ENCODE measurements at places on chromosomes 3 and 15.

DNA sequence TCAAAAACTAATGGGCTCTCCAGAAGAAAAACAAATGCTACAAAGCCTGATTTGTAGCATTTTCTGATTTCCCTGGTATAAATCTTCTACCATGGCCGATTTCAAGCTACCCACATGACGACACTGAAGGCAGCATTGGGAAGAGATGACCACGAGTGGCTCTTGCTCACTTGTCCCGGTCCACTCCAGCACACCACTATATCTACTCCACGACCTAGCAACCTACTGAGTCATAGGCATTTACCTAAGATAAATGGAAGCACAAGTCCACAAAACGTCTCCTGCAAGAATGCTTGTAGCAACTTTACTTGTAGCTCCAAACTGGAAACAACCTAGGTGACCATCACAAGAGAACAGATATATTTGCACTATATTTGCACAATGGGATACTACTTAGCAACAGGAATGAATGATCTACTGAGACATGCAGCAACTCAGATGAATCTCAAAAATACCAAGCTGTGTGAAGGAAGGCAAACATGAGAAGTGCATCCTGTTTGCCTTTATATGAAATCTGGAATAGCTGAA lies 60.8 kb upstream of the HES1 start:
- no peak for DNase-seq

- no peak for DNase-seq
Measured at GRCh38 chr3:41580274-41580959, 381.1 kb downstream of the CTNNB1 start.

DNA sequence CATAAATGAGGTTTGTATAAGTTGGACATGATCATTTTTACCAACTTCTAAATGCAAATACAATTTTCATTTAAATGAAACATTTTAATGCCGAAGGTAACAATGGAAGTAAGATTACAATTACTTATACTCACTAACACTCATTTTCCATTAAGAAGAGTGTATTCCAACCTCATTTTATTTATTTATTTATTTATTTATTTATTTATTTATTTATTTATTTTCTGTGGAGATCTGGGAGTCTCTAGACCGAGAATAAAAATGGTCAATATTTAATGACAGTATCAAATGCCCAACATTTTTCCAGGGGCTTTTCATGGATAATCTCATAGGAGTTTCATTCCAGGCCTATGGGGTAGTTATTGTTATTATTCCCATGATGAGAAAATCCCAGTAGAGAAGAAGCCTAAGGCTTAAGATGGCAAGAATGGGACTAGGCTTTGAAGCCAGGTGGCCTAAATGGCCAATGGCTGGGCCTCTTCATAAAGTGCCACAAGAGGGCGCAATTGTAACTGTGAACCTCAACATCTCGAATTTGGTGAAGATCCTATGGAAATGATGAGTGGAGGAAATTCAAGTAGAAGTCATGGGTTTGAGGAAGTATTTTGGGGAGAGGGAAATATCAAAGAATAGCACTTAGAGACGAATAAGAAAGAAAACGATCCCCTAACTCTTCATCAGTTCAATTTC lies 21.3 kb downstream of the VGLL3 start:
- no peak for DNase-seq

GRCh38 chr15:31270767-31271166 lies 55.9 kb upstream of the KLF13 start:
- no peak for DNase-seq

DNA sequence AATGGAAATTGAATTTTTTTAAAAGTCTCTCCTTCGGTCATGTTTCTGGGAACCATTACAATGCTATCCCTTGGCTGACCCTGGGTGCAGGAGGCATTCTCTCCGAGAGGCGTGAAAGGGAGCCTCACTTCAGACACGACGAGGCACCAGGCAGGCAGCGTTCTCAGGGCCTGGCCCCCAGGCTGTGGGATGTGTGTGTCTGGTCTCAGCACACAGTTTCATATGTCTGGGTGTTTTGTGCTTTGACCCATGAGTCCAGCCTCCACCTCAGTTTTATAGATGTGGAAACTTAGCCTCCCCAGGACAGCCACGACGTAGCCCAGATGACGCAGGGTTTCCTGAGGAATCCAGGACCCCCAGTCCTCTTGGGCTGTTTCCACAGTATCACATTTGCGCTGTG lies 34.0 kb downstream of the FGD5 start:
- no peak for DNase-seq

- DNase-seq: no peak
Measured at GRCh38 chr3:44210967-44211366, 30.7 kb upstream of the TOPAZ1 start.

GRCh38 chr3:99895703-99896441 lies 78.2 kb downstream of the CMSS1 start:
- no peak for DNase-seq

DNA sequence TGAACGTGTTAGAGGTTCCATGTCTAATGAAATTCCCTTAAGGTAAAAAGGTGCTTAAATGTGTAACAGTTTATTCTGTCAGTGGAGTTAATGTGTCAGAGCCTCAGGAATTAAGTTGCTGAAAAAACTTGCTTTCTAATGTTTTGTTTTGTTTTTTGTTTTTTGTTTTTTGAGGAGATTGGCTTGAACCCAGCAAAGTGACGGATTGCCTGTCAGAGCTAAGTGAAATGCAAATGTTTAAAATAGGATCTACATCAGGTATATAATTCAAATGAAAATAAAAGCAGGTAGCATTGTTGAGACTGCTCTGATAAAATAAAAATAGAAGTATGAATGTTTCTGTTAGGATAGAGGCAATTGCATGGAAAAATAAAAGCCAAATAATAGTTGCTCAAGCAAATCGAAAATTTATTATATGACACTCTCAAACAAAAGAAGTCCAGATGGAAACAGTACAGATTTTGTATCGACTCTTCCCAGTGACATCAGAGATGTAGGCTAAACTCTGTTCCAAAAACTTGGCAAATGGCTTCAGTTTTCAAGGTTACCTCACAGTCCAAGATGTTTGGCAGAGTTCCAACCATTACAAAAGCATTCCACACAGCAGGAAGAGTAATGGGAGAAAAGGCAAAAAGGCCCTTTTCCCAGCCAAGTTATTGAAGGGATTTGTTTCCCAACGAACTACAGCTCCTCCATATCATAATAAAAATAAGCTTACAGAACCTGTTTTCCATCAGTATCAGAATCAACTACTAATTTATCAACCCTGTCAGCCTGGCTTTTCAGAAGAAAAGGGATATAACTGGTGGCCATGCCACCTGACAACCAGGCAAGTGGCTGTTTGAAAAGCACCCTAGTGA lies 291.0 kb downstream of the TBL1XR1 start:
- DNase-seq: no peak

DNA sequence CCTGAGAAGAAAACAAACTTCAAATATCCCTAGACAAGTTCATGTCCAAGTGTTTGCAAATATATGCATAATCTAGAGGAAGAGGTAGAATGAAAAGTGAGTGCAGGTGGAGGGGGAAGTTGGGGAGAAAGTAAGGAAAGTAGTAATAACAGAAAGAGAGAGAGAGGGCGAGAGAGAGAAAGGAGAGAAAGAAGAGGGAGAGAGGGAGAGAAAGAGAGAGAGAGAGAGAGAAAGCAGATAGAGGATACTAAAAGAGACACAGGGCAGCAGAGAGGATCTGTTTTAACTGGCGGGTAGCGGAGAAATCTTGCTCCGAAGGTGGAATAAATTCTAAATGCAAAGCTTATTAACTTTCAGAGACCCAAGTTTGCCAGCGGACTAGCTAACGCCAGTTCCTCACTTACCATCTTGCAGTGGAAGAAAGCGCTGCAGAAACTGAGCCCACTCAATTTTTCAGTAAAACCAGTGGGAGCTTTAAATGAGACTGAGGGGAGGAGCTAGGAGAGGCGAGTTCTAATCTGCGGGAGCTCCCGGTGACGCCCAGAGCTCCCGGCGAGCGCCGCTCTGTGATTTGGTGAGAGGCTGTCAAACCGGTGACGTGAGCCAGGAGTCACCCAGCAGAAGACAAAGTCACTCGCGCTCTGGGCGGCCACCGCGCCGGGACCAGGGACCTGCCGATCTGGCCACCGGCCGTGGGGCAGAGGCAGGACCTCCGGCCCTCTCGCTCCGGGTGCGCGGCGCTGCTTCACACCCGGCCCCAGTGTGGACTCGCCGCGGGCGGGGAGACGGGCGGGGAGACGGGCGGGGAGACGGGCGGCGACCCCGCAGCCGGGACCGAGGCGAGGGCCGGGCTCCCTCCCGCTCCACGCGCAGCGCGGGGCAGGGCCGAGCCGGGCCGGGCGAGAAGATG lies at the start of gene GMNC:
Gene GMNC (minus strand): TSS at position 486 of the 910 bp plus-strand sequence. CDS start 79 bp downstream, at position 407.
- no peak for DNase-seq

DNA sequence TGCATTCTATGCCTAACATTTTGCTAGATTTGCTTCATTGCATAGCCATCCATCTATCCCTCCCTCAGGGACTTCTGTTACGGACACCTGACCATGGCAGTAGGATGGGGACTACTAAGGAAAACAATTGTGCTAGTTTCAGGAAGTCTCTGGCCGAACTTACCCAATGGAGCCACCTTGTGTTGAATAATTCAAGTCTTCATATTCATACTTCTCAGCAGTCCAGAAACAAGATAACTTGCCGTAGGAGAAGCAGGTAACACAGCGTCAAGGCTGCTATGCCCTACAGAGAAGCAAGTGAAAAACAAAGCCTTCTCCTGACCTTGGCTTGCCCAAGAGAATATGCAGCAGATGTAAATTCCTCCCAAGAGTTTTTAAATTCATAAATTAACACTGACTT lies 685.3 kb downstream of the GRM7 start:
- no peak for DNase-seq

DNA sequence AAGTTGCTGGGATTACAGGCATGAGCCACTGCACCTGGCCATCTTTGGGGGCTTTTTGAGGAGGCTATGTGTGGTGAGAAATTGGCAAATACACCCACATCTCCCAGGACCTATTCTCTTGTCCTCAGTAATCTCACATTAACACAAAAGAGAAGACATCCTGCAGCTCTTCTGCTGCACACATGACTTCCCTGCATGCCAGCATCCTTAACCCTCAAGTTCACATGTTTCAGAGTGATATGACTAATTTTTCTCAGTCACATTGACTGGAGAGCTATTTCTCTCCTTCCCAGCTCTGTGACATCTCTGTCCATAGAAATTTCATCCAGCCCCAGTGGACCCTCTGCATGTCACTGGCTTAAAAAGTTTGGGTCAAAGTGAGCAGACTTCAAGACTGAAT lies 1.9 kb upstream of the SKIC8 start:
- DNase-seq: no peak

DNA sequence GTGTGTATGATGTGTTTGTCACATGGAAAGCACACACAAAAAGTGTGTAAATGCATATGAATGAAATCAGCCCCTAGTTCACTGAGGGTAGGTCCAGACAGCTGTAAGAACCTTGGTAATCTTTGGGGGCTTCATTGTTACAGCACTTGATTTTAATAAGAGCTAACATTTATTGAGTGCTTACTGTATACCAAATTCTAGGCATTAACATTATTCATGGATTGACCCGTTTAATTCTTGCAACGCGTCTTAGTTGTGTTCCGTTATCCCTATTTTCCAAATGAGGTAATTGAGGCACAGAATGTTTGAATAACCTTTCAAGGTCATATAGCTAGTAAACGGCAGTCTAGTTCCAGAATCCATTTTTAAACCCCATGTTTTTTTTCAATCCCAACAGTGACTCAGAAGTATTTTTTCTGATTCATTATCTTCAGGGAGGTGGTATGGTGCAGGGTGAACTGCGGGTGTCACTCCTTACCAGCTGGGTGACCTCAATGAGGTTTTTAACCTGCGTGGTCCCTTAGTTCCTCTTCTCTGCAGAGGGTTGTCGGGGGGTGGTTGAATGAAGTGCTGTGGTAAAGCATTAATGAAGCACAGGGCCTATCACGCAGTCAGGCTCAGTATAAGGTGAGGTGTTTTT lies 14.2 kb downstream of the RAB8B start:
- DNase-seq: no peak

GRCh38 chr15:85691350-85692240 lies 103.1 kb downstream of the KLHL25 start:
- DNase-seq: no peak

DNA sequence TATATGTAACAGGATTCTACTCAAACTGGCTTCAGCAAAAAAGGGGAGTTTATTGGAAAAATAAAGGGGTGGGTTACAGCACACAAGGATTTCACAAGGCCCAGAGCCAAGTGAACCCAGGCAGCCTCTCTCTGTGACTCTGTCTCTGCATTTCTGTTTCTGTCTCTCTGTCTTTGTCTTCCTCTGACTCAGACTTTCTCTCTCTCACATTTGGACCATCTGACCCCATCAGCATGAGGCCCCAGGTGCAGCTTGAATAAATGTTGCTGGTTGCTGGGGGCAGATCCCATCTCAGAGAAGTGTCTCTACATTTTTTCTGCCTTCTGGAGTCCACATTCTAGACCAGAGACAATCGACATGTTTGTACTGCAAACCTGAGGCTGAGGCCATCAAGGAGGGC lies 45.0 kb downstream of the RPLP1 start:
- no peak for DNase-seq

- DNase-seq: no peak
Measured at GRCh38 chr15:89096664-89097063, 8.4 kb downstream of the ABHD2 start.

- peak; percentile 48 for DNase-seq
Measured at GRCh38 chr3:50675179-50676030, 678 bp downstream of the DOCK3 start.

Measured in stimulated activated CD4-positive, alpha-beta T cell treated with anti-CD3 and anti-CD28 coated beads, Interleukin-1b, Interleukin-23, amount 100 ng/mL, for 1 hour (primary cell).